ENCODE measurements at places on chromosomes 2 and 18.

- no peak for DNase-seq
These were observed 484 bp downstream of the APCDD1 start for GRCh38 chr18:10454681-10455557.

DNA sequence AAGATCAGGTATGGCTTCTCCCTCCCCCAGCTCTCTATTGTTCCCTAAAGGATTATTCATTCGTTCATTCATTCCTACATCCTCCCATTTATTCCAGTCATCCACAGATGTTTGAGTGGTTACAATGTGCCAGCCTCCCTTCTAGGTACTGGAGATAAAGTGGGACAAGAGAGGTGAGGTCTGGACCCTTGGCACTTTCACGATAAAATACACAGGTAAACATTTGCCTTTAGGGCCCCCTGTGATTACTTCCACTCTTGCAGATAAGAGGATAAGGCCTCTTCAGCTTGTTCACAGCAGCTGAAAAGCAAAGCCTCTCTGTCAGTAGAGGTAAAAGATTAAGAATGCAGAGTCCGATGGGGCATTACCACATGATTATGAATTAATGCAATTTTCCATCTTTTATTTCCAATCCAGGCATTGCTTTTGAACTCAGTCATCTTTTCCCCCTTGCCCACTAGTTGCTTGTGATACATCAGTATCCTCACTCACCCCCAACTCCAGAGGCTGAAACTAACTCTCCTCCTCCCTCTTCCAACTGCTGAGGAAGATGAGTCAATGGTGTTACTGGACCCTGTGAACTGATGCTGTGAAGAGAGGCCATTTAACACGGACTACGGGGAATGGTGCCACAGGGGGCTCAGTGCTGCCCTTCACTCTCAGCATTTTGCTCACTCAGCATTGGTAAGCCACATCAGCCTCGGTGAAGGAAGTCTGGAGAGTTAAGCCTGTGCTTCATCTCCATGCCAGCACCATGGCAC lies 1.1 kb upstream of the DPP4 start:
- no peak for DNase-seq

DNA sequence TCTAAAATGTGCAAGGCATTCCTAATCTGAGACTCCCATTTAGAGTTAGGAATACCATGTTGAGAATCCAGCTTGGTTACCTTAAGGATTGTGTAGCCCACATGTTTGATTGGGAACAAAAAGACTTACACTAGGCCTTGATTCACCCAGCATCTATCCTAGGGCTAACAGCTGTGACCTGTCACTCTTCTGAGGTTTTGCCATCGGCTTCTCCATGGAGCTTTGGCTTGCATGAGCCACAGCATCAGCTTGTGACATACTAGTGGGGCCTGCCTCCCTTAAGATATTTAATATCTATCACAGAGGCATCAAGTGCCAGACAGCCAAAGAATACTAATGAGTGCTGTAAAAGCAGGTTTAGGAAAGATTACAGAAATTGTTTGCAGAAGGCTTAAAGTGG lies 241.3 kb upstream of the UBE2E3 start:
- no peak for DNase-seq

- DNase-seq, result no peak
These were observed 125.0 kb downstream of the NEDD4L start for GRCh38 chr18:58168993-58169392.

DNA sequence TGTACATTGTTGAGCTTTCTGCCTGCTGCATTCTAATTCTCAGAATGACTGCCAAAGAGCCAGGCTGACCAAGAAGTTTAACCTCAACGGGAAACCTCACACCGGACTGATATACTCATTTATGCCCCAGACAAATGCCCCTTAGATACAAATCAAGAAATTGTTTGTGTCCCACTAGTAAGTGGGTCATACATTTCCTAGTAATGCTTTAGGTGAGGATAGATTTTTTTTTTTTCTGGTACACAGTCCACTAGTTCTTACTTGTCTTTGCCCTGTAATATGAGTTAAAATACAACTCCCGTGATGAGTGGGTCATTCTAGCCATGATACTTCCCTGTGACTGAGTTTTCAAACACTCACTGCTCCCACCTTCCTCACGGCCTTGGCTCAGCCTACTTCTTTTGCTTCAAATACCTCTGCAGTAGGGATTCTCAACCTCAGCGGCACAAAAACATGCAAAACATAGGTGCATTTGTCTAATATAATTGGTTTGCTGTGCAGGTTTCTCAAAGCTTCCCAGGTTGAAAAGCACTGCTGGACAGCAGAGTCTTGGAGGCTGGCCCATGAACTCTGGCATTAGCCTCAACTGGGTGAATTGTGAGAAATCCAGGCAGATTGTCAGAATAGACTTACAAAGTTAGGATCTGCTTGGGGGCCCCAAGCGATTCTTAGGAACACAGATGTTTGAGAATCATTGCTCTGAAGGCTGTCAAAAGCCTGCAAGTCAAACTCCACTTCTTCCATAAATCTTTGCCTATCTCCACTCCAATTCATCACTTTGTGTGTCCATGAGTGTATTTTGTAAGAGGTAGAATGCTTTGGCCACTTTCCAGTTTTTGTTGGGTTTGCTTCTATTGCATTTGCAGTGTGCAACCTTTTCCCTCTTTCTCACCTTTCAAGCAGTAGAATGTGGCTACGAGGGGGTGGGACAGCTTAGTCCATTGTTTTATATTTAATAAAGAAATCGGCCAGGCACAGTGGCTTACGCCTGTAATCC lies 35.5 kb downstream of the TGIF1 start:
- DNase-seq, result no peak

DNA sequence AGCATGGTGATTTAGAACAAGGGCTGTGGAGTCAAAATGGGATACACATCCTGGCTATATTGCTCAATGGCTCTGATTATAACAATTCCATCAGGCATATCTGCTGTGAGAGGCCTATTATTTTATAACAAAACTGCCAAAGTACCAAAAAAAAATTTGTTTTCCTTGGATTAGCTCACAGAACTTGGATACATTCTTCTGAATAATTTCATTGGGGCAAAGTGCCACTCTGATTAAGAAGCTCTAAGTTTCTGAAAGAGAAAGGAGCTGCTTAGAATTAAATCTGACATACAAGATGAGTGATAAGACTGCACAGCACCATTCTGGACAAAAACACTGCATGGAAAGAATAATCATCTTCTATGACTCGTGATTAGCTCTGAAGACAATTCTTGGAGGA lies 85.7 kb downstream of the SMC6 start:
- DNase-seq, result no peak

DNA sequence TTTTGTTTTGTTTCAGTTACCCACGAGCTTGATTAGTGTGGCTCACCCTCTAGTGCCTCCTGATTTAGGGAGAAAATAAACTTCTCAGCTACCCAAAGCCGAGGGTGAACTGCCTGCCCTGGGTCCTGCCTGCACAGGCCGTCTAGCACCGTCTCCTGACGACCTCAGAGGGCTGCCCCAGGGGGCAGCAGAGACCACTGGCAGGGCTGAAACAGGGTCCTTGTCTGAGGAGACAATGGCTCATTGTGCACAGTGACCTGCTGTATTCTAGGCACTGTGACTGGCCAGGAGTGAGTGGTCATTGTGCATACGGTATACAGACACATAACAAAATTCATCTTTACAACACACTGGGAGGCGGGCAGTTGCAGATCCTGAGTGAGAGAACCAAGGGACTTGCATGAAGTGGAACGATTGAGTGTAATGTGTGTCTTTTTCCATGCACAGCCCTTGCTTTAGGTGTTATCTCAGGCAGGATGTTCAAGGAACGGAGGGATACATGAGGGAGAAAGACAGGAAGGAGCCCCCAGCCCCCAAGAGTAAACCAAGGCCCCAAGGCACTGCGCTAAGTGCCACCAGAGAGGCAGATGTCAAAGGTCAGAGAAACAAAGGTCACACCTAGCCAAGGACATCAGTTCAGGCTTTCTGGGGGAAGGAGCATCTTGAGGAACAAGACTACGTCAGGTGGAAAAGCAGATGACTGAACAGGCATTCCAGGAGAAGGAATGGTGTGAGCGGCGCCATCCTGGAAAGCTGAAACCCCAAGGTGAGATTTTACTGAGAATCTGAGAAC lies 421.3 kb downstream of the LPIN1 start:
- peak; percentile 79 for DNase-seq

DNA sequence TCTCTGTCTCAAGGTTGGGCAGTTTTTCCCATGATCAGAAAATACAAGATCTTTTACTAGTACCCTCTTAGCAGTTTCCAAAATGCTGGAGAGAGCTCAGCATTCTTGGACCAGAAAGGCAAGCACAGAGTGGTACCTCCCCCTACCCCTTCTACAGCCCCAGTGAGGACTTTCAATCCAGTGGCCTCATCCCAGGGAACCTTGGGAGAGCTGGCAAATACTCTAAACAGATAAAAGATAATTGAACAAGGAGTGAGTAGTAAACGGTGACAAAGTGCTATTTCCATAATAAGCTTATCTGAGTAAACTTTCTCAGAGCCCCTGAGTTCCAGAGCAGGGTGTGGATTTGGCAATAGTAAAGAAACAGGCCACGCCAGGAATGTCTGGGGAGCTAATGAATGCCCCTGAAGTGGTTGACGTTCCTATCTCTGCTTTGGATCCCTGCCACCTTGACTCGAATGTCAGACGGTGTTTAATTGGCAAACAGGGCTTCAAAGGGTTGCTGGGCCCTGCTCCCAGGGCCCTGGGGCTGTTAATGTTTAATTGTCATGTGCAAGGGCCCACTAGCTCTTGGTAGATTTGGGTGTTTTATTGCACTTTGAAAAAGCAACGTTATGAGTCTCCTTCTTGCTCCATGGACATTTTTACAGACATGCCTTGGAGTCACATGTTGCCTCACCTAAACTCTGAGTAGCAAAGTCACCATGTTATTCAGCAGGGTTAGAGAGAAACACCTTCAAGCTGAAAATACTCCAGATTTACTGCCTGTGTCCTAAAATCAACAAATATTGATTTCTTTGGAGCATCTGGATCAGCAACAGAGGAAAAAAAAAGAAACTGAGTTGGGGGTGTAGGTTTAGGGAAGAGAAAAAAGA lies 239.9 kb downstream of the CYRIA start:
- DNase-seq, result no peak

DNA sequence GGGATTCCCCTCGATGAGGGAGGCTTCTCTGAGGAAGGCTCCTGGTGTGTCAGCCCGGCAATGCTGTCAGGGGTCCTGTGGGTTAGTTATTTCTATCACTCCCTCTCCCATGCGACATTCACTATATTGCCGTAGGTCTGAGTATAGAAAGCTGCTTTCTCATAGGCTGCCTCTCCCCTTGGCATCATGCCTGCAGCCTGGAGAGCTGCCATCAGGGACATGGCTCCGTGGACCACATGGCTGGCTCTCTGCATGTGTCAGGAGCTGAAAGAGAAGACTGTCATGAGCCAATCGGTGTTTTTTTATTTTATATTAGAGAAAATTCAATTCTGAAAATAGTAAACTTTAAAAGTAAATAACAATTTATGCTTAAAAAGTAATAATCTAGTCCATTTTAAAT lies 198.0 kb downstream of the CDH20 start:
- peak; percentile 69 for DNase-seq

- DNase-seq, result no peak
These were observed 23.5 kb downstream of the GPR35 start for GRCh38 chr2:240648650-240649275.

GRCh38 chr18:6382963-6383362 lies 31.7 kb downstream of the L3MBTL4 start:
- no peak for DNase-seq

- no peak for DNase-seq
These were observed 83.5 kb downstream of the BIN1 start for GRCh38 chr2:127023504-127023903.
